Activated naive CD8-positive, alpha-beta T cell treated with anti-CD3 and anti-CD28 coated beads, Interleukin-2, amount 50 U/mL, for 16 hours (primary cell): ENCODE measurements at places on chromosomes 11 and 22.

DNA sequence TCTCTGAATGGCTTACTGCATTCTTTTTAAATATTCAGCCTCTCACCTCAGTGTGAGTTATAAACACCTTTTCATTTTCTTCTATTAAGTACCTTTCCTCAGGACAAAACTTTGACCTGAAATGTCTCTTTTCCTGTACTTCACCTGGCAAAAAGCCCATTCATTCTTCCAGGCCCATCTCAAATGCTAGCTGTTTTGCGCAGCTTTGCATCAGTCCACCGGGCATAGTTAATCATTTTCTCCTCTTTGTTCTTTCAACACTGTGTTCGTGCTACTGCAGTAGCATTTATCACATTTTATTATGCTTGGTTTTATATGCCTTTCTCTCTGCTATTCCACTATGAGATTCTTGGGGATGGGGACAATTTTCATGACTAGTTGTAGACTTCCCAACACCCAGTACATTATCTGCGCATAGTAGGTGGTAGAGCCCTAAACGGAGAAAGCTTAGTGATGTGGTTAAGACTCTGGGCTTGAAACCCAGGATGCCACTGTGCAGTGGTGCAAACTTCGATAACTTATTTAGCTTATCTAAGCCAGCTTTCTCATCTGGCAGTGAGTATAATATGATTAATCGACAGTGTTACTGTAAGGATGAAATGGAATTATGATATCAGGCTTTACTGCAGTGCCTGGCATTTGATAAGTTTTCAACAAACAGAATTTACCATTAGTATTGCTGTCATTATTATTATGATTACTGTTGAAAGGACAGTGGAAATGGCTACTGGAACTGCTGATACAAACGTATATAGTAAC is 695.7 kb downstream of the NELL1 start:
- no peak for DNase-seq

GRCh38 chr11:128941573-128942271 is 949 bp downstream of the TP53AIP1 start:
- DNase-seq = no peak

GRCh38 chr11:78420796-78421209 is 3.2 kb upstream of the GAB2 start:
- DNase-seq = no peak

DNA sequence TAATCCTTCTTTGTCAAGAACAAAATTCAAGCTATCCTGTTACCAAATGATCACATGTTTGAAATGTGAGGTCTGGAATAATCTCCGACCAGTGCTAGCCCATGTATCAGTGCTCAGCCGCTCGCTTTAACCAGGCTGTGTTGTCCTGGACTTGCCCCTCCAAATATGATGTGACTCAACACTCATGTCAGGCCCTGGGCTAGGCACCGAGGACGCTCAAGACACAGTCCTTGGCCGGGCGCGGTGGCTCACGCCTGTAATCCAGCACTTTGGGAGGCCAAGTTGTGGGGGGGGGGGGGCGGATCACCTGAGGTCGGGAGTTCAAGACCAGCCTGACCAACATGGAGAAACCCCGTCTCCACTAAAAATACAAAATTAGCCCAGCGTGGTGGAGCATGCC is 54.1 kb upstream of the WNT7B start:
- no peak for DNase-seq

DNA sequence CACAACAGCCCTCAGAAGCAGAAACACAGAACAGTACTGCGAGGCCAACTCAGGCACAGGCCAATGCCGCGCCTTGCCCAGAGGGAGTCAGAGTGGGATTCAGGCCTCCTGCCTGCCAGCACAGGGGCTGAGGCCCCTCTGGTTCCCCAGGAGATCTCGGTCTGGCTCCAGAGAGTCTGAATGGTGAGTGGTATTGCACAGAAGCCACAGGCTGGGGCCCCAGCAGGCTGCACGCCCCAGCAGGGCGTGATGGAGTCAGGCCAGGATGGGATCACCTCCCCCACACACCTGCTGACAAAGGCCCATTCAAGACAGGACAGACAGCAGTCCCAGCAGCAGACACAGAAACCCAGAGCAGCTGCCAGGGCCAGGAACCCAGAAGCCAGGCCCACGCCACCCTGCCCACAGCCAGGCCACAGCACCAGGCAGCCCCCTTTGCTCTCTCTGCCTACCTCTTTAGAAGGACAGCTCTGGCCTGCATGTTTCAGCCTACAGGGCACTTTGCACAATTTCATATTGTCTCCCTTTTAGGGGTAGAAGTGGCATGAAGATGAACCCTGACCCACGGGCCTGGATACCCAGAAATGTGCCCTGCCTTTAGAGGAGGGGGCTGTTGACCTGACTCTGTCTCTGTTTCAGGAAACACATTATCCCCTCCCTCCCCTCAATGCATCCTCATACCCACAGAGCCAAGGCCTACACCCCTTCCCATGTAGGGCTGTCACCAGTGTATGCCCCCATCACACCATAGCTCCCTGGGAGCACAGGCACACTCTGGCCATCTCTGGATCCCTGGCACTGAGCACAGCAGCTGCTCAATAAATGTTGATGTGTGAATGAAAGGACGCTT is 6.1 kb downstream of the FXYD6 start:
- no peak for DNase-seq

DNA sequence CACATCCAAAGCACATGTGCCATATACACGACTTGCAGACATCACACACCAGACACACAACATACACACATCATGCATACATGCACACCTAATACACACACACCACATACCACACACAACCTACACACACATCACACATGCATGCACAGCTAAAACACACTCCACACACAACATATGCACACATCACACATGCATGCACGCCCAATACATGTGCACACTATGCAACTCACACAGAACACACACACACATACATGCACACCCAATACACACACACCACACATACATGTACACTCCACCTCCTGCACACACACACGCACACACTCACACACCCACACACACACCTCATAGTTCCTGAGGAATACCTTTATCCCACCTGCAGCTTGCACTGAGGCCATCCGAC is 436.0 kb downstream of the MIAT start:
- no peak for DNase-seq

DNA sequence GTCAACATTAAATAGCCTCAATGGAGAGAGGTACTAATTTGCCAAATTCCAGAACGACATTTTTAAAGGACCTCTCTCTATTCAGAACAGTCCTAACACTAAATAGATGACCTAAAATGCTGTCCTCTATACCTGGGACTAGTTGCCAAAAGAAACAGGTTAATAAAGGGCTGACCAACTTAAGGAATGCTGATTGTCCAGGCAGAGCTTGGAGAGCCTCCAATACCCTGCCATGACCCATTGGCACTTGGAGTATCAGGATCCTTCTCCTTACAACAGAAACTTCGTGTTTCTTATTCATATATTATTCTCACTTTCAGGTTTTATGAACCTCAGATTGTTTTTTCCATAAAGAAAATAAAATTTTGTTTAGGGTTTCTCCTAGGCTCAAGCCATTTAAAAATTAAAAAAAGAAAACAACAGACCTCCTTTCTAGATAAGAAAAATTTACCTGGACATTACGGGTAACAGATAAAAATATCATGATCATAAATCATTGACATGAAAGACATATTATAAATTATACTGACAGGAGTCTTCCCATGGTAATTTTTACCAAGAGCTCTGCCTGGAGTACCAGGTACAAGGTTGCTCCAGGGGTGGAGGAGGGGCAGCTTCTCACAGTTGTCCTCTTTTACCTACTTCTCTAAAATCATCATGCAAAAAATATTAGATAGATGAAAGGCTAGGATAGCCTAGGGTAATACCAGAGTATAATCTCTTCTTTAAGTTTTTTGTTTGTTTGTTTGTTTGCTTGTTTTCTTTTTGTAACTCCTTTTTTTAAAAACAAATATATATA is 2.0 kb downstream of the LRRC4C start:
- DNase-seq = no peak

DNA sequence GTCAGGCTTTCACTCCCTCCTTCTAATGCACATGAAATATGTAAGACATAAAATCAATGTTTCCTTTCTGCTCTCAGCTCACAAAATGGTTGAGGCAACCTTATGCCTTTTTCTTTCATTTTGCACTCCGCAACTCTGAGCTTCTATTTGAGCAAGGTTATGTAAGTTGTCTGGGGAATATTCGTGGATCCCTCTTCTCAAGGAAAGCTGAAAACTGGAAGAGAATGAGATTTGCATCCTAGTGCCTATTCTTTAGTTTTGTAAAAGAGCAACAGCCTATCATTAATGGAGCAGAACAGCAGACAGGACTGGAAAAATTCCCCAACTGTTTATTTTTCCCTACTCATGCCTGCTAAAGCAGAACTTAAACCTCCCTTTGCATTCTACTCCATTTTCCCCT is 141.7 kb downstream of the FAM76B start:
- no peak for DNase-seq

- no peak for DNase-seq
Measured at GRCh38 chr11:88555018-88555828, 217.7 kb upstream of the CTSC start.

- DNase-seq = no peak
Measured at GRCh38 chr11:113690619-113691569, 15.2 kb downstream of the TMPRSS5 start.

GRCh38 chr22:41768430-41768829 is 32.0 kb upstream of the CCDC134 start:
- DNase-seq = no peak

DNA sequence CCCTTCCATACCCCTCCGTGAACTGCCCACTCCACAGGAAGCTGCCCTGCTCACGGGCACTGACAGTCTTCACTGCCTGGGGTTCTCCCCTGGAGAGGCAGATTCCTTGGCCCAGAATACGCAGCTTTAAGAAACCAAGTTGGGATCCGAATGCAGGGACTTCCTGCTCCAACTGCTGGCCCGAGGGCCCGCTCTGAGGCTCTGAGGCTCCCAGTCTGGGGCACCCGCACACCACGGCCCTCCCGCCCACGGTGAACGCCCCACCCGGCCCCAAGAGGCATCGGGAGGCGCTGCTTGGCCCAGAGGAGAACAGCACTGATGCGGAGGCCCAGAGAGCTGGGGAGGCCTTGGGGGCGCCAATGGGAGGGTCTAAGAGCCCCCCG is 42.3 kb downstream of the IGF2 start:
- DNase-seq = no peak

DNA sequence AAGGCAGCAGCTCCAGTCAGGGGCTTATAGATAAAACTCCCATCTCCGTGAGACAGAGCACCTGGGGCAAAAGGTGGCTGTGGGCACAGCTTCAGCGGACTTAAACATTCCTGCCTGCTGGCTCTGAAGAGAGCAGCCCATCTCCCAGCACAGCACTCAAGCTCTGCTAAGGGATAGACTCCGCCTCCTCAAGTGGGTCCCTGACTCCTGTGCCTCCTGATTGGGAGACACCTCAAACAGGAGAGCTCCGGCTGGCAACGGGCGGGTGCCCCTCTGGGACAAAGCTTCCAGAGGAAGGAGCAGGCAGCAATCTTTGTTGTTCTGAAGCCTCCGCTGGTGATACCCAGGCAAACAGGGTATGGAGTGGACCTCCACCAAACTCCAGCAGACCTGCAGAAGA is 279.4 kb downstream of the LARGE1 start:
- no peak for DNase-seq

- no peak for DNase-seq
Measured at GRCh38 chr22:40594924-40595323, 41.6 kb downstream of the MRTFA start.

DNA sequence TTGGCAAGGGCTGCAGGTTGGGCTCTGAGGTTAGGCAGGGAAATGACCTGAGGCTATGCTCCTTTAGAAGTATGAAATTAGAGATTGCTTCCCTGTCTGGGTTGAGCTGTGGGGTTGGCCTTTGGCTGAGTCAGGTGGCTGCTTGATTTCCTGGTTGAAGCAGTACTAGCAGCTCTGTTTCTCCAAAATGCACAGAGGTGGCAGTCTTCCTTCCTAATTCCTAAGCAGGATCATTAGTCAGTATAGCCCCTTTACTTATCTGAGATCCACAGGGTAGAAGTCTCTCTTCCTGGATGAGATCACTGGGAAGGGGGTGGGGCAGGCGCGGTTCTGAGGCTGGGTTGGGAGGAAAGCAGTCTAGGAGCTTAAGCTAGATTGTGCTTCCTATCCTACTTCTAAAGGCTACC is 1917.5 kb downstream of the LRRC4C start:
- no peak for DNase-seq

DNA sequence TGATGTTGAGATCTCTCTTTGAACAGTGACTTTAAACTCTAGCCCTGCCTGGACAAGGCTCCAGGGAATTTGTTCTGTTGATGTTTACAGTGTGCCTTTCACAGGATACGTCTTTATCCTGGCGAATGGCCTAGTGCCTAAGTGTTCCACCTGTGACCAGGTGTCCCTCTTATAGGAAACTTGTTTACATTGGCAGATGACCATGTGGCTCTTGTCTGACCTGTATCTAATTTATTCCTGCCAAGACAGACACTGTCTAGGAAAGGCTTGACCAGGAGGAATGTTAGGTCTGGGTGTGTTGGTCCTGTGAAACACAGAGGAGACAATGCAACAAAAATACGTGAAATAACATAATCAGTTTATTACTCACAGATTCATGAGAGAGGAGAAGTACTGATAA is 875.6 kb downstream of the METTL15 start:
- DNase-seq = no peak

- no peak for DNase-seq
Measured at GRCh38 chr11:65417702-65418430, 4.7 kb upstream of the NEAT1 start.

- DNase-seq = no peak
Measured at GRCh38 chr11:103552086-103552485, 442.9 kb downstream of the DYNC2H1 start.

GRCh38 chr11:69086152-69087132 is 37.7 kb downstream of the TPCN2 start:
- DNase-seq = no peak

DNA sequence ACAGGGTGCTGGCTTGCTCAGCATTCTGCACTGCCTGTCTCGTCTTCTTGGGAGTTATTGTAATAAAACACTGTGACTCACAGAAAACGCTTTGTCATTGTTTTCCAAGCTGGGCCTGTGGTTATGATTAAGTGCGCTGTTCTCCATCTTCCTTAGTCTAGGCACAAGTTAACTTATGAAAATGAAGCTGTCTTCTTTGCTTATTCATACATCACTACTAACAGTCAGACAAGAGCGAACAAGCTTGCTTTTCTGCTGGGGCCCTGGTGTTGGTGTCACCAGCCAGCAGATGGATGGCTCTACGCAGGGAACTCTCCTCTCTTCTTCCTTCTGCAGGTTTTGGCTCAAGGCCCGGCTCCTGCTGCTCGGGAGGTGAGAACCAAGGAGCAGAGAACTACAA is 380.1 kb upstream of the SYN3 start:
- DNase-seq = no peak

- no peak for DNase-seq
Measured at GRCh38 chr22:19878461-19879245, 24.0 kb upstream of the GNB1L start.

GRCh38 chr11:15106201-15106965 is 8.3 kb upstream of the INSC start:
- DNase-seq = no peak

- DNase-seq = no peak
Measured at GRCh38 chr11:107961480-107961879, 33.2 kb downstream of the RAB39A start.

DNA sequence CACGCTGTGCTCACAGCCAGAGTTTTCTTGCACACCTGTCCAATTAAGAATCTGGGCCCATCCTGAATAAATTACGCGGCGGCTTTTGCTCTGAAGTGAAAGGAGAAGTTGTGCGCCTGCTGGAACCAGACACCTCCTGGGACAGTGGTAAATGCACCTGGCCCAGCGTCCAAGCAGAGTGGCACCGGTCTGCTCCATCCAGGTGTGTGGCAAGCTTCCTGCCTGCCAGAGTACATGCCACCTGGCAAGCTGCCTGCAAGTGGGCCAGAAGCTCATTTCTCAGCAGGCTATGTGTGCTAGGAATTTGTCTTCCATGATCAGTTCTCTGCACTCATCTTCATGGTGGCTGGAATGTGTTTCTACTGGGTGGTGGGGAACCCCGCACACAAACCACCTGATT is 660.6 kb downstream of the ETS1 start:
- DNase-seq = no peak
